ENCODE measurements at places on chromosomes 11 and 22.

- no peak for DNase-seq
Measured at GRCh38 chr11:80155412-80156017, 714.7 kb upstream of the TENM4 start.

GRCh38 chr11:118662401-118663271 is 16.8 kb downstream of the TREH start:
- no peak for DNase-seq

- no peak for DNase-seq
Measured at GRCh38 chr11:78310500-78310909, 107.1 kb downstream of the GAB2 start.

GRCh38 chr11:67060111-67060522 is 3.5 kb downstream of the RHOD start:
- no peak for DNase-seq

DNA sequence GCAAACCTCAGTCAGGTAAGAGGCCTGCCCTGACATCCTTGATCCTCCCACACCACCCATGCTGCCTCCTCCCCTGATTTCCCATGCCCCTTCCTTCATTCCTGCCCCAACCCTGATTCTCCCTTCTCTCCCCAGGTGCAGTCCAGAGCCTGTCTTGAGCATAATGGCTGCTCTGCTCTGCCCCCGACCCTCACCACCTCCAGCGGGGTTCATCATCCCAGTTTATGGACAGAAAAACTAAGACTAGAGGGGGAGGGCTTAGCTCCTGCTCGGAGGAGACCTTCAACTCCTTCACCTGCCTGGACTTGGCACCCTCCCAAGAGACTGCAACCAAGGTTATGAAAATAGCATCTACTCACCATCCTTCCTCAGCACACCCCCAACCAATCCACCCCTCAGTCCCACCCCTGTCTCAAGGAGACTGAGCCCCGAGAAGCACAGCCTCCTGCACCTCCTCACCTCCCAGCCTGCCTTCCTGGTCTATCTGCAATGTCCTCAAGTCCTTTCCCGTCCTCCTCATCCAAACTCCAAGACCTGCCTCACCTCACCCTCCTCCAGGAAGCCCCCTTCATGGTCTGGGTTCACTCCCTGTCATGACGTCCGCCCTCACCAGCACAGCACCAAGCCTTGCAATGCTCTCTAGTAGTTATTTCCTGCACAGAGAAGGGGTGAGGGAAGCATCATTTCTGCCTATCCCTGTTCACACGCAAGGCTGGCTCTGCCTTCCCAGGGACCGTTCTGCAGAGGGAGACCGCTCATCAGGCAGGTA is 103.1 kb downstream of the PDE2A start:
- DNase-seq, result no peak

DNA sequence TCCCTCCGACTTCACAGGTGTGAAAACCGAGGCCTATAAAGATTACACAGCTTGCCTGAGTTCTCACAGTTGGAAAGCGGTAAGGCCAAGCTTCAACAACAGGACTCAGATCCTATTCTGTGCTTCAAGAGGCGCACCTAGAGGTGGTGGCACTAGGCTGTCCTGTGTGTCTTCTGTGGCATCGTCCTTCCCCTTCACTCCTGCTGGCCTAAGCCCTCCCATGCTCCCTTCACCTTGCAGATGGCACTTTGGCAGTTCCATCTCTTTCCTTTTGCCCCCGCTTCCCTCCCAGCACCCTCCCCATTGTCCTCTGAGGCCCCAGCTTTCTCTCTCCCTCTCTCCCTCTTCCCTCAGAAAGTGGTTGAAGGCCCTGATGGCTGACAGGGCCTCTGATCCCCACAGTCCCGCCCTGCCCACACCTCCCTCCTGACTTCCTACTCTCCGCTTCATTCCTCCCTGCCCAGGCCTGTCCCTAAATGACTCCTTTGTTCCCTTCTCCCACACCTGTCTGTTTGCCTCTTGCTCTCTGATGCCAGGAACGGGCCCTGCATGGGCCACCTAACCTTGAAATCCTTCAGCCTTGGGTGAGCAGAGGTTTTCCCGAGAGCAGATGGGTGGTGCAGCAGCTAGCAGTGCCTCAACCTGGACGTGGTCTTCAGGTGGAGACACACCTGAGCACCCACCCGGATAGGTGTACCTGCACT is 5.8 kb downstream of the TRIM29 start:
- no peak for DNase-seq

DNA sequence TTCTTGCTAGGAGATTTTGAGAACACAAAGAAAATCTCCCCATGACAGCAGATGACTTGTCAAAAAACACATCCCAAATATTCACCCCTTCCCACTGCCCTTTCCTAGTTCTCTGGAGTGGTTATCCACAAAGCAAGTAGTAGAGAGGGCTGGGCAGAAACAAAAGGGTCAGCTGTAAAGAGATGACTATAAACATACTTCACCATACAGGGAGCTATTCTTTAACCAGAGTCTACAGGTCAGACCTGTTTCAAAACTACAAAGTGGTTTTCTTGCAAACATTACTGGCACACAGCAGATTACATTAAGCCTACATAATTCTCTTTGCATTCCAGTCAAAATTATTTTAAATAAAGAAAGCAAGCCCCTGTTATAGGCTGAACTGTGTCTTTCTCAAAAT is 47.7 kb upstream of the NFRKB start:
- DNase-seq, result no peak

DNA sequence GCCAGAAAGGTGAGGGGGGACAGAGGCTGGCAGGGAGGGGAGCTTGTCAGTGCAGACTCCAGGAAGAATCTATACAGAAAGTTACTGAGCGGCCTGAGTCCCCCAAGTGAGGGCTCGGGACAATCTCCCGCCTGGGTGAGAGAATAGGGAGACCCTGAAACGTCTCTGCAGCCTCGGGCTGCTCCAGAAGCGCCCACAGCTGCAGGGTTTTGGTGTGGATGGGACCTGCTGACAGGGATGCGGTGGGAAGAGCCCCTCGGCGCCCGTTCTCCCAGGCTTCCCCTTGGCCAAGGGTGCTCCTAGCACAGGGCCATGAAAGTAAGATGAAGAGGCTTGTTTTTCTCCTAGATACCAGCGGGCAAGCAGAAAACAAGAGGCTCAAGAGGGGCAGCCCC is 743 bp upstream of the RCE1 start:
- no peak for DNase-seq

- DNase-seq, result no peak
Measured at GRCh38 chr22:29799217-29799680, 32.1 kb downstream of the UQCR10 start.

DNA sequence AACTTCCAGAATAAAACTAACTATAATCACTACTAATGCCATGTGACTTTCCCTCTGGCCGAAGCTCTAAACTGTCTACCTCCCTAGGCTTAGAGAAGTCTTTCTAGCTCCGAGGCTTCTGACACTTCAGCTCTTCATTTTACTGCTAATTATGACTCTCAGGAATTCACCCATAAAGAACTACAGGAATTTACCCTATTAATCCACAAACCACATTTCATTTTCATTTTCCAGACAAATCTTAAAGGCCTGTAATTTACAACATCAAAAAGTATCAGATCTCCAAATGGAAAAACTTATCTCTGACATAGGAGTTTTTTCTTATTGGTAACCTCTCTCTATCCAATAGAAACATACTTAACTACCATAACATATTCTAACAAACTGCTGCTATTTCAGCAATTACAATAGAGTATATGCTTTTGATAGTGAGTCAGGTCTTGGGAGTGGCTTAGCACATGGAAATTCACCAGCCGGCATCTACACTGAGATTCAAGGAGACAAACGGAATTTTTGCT is 33.4 kb downstream of the MRTFA start:
- DNase-seq, result no peak

DNA sequence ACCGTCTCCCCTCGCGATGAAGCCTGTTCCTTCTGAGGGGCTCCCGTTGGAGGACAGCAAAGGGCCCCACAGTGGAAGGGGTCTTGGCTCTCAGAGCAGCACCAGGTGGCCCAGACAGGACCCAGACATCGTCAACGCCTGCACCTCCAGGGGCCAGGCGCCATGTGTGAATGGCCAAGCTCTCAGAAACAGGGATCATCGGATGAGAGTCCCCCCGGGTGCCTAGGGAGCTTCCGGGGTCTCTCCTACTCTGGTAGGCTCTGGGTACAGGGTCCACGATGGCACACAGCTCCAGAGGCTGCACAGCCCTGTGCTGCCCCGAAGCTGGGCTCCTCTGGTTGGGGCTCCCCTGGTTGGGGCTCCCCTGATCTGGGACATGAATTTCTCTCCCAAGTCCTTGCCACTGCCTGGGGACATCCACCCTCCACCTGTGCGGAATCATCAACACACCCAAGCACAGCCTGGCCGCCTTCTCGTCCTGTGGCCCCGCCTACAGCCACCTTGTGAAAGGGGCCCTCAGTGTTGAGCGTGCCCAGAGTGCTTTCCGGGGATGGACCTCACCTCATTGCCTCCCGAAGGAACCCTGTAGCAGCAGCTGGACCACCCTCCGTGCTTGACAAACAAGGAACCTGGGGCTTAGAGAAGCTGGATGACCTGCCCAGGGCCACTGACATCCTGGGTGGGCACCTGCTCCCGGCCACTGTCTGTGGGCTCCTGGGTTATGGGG is 929.0 kb downstream of the BRD1 start:
- DNase-seq, result peak; percentile 8

DNA sequence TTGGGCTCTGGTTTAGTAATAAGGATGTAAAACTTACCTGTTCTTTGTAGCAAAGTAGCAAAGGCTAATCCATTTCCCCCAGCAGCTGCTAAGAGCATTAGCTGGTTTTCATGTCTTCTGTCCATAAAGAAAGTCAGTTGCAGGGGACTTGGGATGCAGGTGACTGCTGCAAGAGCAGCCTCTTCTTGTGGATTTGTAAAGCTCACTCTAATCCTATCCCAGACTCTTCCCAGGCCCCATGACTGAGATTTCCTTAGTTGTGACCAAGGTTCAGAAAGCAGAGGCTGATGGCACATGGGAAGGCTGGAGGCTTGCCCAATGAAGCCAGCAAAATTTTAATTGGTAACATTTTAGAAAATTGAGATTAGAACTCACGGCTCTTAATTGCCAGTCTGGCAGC is 94.4 kb upstream of the HORMAD2 start:
- DNase-seq, result no peak

DNA sequence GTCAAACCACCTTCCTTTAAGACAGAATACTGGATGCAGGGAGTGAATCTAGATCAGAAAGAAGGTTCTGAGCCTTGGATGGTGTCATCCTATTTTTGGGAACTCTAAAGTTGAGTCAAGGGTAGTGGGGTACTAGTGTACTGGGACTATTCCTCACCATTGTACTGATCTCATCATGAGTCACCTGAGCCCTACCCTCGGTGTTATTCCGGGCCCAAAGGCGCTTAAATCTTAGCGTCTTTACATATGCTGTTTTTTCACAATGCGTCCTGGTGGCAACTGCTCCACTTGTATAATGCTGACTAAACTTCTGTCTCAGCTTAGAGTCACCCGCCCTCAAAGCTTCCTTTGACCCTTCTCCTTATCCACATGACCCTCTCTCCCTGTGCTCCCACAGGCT is 25.3 kb upstream of the PATE1 start:
- DNase-seq, result no peak

GRCh38 chr11:119346605-119347004 is at the start of gene MFRP:
Gene MFRP, minus strand, starts transcription at chr11:119346705. Its CDS starts 192 bp downstream, at chr11:119346513.
- no peak for DNase-seq

GRCh38 chr11:74171630-74171968 is 510 bp downstream of the PPME1 start:
- DNase-seq, result no peak

- no peak for DNase-seq
Measured at GRCh38 chr22:49512487-49513165, 315.0 kb downstream of the BRD1 start.

DNA sequence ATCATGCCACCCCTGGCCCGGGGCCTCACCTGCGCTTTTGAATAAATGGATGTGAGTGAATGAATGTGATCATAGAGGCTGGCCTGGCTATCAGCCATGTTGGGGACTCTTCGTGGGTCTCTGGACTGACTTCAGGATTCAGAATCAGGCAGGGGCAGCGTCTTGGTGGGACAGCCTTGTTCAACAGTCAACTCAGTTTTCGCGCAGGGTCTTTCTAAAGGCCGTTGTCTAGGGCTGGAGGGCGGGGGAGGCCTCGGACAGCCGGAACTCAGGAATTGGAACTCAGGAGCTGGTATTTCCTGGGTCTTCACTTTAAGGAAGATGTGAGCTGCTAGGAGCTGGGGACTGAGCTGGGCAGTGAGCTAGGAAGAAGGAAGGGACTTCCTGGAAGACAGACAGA is 146.0 kb downstream of the CACNA1I start:
- DNase-seq, result no peak

DNA sequence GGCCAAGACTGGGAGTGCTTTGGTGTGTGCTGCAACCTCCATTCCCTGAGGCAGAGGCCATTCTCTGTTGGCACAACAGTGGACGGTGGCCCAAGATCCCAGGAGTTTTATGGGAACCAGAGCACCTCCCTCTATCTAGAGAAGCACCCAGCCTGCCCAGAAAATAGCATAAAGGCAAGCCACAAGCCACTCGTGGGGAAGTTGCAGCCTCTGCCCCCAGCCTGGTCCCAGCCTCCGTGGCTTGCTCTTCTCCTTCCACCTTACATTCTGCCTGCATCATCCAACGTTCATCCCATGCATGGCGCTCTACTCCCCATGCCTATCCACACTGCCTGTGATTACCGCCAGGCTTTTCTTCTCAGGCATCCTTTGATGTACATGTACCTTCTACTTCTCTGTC is 15.8 kb downstream of the IL17RA start:
- DNase-seq, result no peak

GRCh38 chr11:77596626-77597025 is 6.9 kb downstream of the AQP11 start:
- DNase-seq, result no peak

DNA sequence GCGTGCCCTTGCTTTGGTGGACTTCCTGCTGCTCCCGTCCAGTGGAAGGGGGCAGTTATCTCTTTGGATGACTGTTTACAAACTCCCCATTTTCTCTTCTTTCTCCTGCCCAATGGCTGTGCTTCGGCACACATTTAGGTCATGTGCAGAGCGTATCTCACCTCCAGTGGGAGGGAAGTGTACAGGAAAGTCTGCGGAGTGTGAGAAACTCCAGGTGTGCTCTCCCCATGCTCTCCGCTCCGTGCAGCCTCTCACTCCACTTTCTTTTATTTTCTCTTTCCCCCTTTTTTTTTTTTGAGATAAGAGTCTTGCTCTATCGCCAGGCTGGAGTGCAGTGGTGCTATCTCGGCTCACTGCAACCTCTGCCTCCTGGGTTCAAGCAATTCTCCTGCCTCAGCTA is 11.9 kb upstream of the TEF start:
- no peak for DNase-seq
